ENCODE measurements at places on chromosomes 11 and 22.

DNA sequence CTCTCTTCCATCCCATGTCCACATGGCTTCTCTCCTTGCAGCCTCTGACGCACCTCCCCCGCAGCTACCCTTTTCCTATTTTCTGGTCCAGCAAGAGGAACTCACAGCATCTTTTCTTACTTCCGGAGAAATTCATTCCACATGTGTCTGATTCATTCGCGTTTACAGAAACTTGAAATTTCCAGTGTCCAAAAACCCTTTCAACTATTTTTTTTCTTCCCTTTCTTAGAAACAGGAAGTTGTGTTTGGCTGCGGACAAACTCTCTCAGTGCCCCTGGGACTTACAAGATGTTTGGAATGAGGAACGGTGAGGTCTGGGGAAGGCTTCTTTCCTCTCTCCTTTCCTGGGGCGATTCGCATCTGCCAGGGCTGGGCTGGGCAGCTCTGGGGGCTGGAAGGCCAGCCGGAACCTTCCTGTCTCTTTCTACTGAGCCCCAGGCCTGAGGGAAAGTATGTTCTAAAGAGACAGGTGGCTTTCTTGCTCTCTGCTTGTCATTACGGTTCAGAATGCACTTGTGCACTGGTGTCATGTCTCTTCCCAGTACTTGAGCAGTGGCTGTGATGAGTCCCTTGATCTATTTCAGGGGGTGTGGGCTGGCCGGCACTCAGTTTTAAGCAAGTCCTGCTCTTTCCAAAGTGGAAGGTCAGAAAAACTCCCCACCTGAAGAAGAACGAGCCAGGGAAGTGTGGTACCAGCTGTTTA lies 27.5 kb downstream of the ADAMTS8 start:
- DNase-seq, result no peak

DNA sequence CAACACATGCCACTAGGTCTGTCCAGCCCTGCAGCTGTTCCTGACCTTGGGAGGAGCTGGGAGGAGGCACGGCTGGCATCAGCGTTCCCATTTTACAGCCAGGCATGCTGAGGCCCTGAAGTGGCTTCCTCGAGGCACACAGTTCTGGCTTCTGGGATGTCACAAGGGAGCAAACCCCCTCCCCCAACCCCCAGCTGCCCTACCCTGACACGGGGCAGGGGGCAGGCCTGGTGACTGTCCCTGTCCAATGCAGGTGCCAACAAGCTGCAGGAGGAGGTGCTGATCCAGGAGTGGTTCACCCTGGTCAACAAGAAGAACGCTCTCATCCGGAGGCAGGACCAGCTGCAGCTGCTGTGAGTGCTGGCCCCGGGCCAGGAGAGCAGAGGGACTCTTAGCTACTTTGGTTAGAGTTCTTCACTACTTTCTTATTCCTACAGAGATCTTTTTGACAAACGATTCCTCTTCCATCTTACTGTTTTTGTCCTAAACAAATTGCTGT lies 5.3 kb downstream of the KCNK7 start:
- no peak for DNase-seq

GRCh38 chr22:27639248-27640086 lies 162.1 kb downstream of the MN1 start:
- peak; percentile 21 for DNase-seq

DNA sequence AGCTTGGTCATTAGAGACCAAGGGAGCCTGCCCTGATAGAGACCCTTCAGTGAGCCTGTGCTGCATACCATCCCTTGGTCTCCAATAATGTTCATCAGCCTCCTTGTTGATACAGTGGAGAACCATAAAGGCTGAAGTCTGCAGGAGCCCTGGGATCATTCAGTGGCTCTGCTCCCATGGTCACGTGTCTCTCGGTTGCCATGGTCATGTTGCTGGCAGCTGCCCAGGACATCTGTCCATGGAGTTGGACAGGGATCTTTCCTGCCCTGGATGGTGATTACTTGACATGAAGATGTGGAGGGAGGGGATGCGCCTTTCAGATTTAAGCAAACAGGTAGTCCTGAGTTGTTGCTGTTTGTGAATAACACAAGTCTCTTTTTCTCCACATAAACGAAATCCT lies 38.2 kb downstream of the CYB5R2 start:
- DNase-seq, result peak; percentile 36

DNA sequence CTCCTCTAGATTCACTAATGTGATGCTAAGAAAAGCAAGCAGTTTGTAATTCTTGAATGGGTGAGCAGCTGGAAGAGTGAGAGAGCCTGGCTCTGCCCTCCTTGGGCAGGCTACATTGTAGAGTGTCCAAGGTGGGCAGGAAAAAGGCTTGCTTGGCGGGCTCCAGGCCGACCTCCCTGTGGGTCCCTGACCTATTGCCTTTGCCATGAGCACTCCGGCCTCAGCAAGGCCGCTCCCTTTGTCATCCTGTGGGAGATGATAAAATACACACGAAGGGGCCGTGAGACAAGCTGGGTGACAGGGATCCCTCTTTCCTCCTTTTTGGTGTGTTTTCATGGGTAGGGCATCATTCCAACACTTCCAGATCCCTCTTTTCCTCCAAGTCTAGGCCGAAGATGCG lies 41.8 kb downstream of the TIMP3 start:
- no peak for DNase-seq

GRCh38 chr22:25112538-25113253 lies 87.0 kb upstream of the CRYBB3 start:
- DNase-seq, result no peak

DNA sequence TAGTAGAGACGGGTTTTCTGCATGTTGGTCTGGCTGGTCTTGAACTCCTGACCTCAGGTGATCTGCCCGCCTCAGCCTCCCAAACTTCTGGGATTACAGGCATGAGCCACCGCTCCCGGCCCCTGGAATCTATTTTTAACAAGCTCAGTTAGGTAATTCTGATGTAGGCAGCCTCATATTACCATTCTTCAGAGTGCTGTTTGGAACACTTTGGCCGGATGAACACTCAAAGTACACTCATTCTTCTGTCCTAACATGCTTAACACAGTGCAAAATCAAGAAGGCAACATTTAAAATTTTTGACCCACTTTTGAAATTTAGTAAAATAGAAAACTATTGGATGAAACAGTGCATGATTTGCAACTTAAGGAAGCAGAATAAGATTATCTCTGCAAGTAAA lies 586.7 kb upstream of the CHORDC1 start:
- no peak for DNase-seq

DNA sequence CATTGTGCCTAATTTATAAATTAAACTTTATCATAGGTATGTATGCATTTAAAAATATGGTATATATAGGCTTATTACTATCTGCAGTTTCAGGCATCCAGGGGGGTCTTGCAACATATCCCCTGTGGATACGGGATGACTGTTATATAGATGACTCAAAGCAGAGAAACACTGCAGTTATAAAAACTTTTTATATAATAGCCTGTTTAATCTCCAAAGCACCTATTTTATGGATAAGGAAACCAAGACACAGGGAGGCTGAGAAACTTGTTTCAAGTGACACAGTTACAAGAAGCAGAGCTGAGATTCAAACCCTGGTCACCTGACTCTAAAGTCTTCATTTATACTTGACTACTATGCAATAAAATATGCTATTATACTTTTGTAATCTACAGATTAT lies 897.7 kb downstream of the KCNA4 start:
- no peak for DNase-seq

DNA sequence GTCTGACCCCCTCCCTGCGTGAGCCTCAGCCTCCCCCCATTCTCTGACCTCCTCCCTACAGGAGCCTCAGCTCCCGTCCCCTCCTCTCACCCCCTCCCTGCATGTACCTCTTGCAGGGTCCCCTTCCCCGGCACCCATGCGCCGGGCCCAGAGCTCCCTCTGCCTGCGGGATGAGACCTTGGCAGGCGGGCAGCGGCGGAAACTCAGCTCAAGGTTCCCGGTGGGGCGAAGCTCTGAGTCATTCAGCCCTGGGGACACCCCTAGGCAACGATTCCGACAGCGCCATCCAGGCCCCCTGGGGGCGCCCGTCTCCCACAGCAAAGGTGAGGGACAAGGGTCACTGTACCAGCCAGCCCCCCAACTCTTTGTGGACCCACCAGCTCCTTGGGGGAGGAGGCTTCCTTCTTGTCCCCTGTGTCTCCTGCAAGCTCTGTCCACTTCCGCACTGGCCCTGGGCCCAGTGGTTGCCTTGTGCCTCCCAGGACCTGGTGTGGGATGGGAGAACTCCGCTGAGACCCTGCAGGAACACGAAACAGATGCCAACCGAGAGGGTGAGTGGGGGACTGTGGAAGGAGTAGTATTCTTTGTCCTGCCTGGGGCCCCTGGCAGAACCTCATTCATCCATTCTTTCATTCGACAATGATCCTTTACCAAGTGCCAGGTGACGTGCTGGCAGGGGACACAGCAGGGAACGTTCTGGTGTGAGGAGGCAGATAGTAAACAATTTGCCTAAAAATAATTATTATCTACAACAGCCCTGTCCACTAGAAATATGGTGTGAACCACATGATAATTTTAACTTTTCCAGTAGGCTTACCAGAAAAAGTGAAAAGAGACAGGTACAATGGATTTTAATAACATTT lies 3.7 kb upstream of the RPS6KA4 start:
- DNase-seq, result peak; percentile 82

DNA sequence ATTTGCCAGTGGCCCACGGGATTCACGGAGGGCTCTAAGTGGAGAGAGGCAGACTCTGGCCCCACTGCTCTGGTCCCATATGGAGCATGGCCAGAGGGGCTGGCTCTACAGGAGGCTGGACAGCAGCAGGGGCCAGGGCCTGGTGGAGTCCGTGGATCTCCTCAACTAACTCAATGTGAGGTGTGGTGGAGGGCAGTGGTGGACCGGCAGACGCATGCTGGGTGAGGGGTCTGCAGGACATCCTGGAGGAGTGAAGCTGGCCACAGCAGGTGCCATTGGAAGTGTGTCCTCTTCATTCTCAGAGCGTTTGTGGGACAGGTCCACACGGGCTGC lies 15.6 kb downstream of the IGF2 start:
- DNase-seq, result no peak

- no peak for DNase-seq
Observed at GRCh38 chr11:73931039-73931645, 19.7 kb upstream of the DNAJB13 start.

DNA sequence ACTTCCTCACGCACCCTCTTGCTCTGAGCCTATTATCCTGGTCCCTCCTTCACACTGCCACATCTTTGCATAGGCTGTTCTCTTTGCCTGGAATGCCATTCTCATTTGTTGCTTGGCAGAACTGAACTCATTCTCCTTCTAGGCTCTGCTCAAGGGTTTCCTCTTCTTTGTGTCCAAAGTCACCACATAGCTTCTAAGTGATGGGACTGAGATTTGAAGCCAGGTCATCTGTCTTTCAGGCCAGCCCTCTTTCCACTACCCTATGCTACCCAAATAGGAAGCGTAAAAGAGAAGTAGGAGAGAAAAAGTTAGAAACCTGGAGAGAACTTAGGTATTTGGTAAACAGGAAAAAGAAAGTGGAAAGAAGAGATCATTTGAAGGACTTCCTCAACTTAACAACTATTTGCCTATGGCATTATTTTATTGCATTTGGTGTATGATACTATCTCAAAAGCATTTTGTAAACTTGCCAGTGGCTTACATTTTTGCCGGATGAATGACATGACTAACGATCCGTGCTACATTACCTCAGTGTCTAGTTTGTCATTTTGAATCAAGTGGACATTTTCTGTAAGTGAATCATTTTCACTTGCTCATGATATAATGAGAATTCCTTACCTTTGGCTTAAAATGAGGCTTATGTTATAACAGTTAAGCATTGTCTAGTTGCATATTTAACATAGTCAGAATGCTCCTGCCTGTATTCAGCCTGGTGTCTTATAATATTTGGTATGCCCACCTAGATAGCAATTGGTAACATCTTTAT lies 18.5 kb downstream of the NF2 start:
- DNase-seq, result no peak

- DNase-seq, result no peak
Observed at GRCh38 chr11:35111161-35112055, 27.6 kb upstream of the CD44 start.

DNA sequence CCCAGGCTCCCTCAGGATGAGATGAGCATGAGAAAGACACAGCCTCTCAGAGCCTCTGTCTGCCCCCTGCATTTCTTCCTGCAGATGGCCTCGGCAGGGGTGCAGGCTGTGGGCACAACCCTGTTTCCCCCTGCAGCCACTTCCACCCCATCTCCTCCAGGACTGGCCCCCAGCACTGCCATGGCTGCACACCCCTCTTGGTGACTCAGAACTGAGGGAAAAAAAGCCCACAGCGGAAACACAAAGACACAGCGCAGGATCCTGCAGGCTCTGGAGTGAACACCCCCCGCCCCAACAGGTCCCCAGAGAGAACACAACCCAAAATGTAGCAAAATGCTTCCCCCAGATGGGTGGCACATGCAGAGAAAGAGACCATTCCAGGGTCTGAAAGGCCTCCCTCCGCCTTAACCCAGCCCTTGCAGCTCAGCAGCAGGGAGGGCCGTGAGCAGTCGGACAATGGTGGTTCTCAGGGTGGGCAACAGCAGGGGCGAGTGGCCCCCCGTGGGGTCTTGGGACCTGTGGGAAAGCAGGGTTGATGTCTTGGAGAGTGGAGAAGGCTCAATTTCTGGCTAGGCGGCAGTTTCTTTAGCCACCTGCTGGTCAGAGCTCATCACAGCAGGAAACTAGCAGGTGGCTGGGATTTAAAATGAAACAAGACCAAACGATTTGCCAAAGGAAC lies 8.0 kb downstream of the TUBGCP6 start:
- DNase-seq, result no peak

GRCh38 chr11:36345535-36346141 lies 49.5 kb downstream of the PRR5L start:
- DNase-seq, result no peak

DNA sequence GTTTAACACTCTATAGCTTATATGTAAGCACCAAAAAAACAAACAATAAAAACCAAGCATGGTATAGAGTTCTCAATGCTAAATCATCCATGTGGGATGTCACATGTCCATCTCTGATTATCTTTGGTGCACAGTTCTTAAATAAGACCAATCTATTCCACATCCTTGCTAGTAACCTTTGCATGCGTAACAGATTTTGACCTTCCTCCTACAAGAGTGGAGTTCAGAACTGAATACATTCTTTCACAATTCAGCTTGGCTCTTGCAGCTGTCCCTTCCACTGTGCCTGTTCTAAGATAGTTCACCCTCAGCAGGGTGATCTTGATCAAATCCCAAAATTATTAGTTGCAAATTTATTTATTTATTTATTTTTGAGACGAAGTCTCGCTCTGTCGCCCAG lies 21.1 kb downstream of the PRR14L start:
- DNase-seq, result no peak

DNA sequence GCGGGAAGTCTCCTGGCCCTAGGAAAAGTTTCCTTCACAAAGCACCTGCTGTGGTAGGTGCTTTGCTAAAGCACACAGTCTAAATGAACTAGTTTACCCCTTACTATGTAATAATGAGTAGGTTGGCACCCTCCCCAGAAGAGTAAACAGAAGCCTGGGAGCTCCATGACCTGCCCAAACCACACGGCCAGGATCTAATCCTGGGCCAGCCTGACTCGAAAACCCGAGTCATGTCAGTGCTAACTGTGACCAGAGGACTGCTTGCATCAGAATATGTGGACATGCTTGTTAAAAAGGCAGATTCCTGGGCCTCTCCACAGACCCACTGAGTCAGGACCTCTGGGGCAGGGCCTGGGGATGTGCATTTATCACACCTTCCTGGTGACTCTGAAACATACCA lies 67.7 kb downstream of the PANX1 start:
- DNase-seq, result no peak

Measured in heart right ventricle (tissue), 16 donors.